Epithelial cell of esophagus (primary cell): ENCODE measurements at places on chromosomes 7 and 10.

DNA sequence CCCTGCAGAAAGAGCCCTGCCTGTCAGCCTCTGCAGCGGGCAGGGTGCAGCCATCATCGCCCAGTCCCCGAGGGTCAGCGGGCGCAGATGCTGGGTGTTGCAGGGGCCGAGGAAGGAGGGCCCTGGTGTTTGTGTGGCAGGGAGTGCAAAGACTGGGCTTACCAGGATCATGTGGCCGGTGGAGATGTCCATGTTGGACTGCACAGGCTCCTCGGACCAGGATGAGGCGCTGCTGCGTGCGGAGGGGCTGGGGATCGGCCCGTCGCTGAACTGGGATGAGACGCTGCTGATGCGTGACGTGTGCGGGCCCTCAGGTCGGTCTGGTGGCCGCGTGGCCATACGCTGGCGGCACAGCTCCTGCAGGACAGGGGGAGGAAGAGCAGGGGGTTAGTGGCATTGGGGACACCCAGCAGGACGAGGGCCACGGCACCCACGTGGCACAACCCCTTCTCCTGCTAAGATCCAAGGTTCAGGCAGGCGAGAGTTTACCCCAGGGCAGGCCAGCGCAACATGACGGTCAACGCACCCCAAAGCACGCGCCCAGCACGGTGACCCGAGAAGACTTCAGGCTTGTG lies 319.5 kb downstream of the DNAJB6 start:
- DNase-seq, result no peak

GRCh38 chr7:44769776-44770294 lies 21.2 kb downstream of the ZMIZ2 start:
- DNase-seq, result no peak

DNA sequence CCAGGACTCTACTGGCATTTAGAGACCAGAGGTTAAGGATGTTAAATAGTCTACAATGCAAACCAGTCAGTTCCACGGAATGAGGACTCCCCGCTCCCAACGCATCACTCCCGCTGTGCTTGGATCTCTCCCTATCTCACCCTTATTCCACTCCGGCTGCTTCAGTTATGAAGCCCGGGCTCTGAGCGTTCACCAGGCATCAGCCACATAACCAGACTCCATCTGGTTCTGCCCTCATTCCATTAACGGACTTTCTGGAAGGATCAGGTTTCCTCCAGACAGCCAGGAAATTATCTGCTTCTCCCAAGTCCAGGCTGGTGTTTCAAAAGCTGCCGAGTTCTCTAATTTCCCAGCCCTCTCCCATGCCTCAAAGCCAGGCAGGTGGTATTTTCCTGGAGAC lies 499.3 kb downstream of the GLRX3 start:
- no peak for DNase-seq

- DNase-seq, result no peak
These were observed 47.6 kb downstream of the BPGM start for GRCh38 chr7:134694299-134694698.

DNA sequence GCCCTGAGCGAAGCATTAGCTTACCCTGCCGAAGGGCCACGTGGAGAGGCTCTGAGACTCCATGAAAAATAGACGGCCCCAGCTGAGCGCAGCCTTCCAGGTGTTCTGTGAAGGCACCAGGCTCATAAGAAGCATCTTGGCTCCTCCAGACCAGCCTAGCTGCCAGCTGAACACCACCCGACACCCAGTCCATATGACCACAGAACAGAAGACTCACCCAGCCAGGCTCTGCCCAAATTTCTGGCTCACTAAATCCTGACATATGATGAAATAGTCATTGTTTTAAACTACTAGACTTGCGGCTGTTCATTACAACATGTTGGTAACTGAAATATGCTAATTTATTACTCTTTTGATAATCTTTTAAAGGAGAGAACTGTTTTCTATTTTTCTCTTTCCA lies 99.5 kb upstream of the ABI1 start:
- no peak for DNase-seq

DNA sequence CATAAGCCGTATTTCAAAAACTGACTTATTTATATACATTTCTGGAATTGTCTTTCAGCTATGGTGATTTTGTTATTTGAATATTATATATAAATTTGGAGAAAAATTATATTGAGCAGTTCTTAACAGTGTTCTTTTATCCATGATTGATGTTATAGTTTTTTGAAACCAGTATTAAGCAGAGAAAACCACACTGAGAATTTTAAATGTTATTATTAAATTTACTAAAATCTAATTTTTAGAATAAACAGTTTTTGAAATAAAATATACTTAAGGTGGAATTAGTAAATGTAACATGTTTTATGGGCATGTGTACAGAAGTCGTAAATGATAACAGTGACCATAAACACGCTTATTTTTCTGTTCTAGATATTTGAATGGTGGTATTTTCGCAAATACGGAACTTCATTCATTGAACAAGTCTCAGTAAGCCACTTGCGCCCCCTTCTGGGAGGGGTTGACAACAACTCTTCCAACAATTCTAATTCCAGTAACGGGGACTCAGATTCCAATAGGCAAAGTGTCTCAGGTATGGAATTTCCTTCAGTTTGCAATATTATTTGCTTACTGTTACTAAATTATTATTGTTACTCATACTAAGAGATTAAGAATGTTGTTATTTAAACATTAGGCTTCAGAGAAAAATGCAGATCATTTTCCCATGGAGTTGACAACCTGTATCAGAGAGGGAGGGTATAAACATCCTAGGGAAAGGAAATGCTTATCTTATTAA lies 166.1 kb downstream of the ST7 start:
- peak; percentile 77 for DNase-seq

DNA sequence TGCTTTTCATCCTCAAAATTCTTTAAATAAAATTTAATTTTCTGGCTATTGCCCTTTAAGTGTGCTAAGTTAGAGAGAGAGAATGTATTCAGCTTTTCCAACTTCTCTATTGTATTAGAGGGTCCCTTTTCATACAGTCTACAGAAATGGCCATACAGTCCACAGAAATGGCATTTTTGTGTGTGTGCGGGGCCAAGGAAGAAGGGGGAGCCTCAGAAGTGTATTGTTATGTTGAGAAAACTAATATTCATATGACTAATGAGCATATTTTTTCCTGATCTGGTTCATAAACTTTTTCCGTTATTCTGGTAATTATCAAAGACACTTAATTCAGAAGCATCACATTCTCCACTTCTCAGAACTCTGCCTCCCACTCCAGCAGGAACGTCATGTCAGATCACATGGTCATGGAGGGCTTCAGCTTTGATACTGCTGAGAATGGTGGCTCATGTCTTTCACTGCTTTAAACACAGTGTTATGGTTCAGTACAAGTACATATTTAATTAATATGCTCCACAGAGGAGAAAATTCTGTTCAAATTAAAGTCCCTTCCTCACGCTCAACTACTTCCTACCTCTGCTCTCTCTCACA lies 37.1 kb downstream of the ELMO1 start:
- DNase-seq, result no peak

DNA sequence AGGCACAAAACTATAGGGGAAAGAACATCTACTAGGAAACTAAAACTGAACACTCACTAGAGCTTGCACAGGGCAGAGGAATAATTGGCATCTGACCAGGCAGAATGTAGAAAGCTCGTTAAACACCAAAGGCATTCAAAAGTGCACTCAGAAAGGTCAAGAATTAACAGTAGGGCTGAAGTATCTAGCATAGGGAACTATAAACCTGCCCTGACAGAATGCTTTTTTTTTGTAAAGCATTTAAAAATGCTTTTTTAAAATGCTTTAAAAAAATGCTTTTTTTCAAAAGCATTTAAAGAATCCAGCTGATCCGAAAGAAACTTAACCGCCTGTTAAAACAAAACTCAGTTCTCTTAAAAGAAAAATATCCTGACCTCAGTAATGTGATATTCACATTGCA lies 74.6 kb upstream of the EGFR start:
- DNase-seq, result no peak

DNA sequence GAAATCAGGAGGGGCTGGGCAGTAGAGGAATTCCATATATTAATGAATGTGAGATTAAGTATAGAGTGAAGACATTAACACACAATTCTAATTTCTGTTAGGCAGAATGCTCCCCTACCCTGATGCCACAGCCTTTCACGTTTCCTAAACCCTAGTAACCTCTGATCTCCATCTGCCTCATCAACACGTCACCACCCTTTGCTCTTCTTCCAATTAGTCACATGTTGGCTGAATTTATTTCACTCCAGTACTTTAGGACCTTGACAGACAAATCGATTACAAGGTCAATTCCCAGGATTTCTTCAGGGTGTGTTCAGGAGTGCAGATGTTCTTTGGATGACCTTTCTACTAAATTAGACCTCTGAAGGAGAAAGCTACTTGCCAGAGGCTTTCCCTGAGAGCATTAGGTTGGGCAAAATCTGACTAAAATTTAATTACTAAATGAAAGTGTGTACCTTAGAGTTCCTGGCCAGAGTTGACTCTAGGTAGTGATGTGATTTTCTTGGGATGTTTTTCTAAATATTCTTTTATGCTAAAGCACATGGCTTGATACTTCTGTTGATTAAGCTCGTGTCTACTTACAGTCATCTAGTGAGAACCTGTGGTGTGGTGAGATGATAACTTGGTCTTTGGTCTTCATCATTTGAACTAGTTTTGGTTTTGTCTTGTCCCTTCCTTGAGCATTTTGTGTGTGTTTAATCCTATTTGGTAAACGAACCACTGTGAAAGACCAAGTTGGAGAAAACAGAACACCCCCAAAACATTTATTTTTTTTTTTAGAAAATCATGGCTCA lies 12.7 kb downstream of the AGR2 start:
- no peak for DNase-seq

- DNase-seq, result peak; percentile 81
These were observed 24.5 kb downstream of the RPA3 start for GRCh38 chr7:7693881-7694280.

DNA sequence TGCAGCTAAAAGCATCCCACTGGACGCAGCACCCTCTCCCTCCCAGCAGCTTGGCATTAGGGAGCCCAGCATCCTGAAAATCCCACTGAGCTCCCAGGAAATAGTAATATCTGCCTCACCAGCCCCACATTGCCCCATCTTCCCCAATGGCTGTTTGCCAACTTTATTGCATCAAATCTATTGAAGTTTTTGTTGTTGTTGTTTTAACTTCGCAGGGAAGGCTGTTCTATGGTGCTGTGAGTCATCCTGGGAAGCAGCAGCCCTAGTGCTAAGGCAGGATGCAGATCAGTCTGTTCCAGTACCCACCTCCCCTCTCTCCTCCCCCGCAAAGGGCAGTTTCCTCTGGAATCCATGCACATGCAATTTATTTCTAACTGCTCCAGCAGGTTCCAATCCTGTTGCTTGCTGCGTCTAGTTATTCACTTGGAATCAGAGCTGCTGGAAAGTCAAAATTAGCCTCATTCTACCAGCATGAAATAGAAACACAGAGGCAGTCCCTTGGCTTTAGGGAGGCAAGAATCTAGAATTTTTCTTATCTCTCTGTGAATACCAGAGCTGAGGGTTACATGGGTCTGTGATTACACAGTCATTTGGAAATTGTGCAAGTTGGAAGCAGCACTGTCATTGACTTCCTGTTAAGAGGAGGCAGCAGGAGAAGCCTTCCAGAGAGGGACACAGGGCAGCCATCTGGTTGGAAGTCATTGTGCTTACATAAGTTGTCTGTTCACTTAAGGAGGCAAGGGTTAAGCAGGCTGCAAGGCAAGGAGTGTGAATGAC lies 115.9 kb upstream of the CACUL1 start:
- DNase-seq, result peak; percentile 98
